Activated T-helper 2 cell treated with anti-CD3 and anti-CD28 coated beads, Interferon-gamma antibody, Interleukin-2, Interleukin-4, amounts not matched to agents 10 μg/mL and 5 μg/mL and 100 μg/mL, durations not matched to agents 14 hours and 24 hours and 36 hours (primary cell): ENCODE measurements at places on chromosomes 4 and X.

GRCh38 chr4:167379076-167379835, 145.0 kb upstream of the SPOCK3 start:
- no peak overlapping the region for H3K4me3 ChIP-seq
- no peaks in the 10 kb centered on the region for H3K36me3 ChIP-seq
- DNase-seq = no peak
- no peaks in the 10 kb centered on the region for H3K4me1 ChIP-seq

DNA sequence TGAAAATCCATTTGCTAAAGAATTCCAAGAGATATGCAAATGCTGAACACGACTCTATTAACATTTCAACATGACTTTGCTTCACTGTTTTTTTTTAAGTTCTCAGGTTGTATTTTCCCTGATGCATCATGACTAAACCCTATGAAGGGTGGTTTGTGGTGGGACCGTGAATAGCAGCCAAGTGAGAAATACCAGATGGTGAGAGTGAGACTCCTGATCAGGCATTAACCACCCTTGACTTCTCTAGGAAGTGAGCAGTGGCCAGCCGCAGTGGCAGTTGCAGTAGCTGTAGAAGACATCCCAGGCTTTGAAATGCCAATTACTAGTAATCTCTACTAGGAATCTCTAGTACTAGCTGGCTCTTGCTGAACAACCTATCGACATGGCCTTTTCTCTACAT, 383.4 kb downstream of the FAM133A start:
- H3K27me3 ChIP-seq = no peaks in the 10 kb centered on the region
- H3K36me3 ChIP-seq = no peaks in the 10 kb centered on the region
- no peaks in the 10 kb centered on the region for H3K4me1 ChIP-seq
- DNase-seq = no peak
- H3K27ac ChIP-seq = no peak overlapping the region

- no peaks in the 10 kb centered on the region for H3K27me3 ChIP-seq
- DNase-seq = no peak
- H3K36me3 ChIP-seq = no peaks in the 10 kb centered on the region
- H3K4me3 ChIP-seq = no peak overlapping the region
- H3K27ac ChIP-seq = no peak overlapping the region
These were observed 13.3 kb downstream of the SLC2A9 start for GRCh38 chr4:10007793-10008608.

DNA sequence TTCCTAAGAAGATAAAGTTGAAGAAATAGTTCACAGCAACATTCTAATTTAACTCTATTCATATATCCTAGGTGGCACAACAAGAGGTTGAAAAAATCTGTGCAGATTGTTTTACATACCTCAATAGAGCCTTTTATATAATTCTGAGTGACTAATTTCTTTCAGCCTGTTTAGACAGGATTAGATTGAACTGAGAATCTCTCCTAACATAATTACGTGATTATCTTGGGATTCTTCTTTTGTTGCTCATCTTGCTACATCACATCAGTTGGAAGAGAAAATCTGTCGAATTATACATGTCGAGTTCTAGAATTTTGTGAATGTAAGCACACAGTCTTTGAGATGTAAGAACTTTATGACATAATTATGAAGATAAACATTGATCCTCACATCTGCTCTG, 1873.7 kb upstream of the IGFBP7 start:
- no peaks in the 10 kb centered on the region for H3K27me3 ChIP-seq
- no peak overlapping the region for H3K27ac ChIP-seq
- DNase-seq = no peak
- H3K36me3 ChIP-seq = no peaks in the 10 kb centered on the region
